Stimulated activated effector memory CD8-positive, alpha-beta T cell treated with anti-CD3 and anti-CD28 coated beads, Interleukin-12 subunit alpha, Interleukin-12 subunit beta, amount 100 ng/mL, for 72 hours (primary cell): ENCODE measurements at places on chromosomes 2 and 18.

- no peak for DNase-seq
These were observed 113.4 kb upstream of the PDE1A start for GRCh38 chr2:182540252-182540651.

DNA sequence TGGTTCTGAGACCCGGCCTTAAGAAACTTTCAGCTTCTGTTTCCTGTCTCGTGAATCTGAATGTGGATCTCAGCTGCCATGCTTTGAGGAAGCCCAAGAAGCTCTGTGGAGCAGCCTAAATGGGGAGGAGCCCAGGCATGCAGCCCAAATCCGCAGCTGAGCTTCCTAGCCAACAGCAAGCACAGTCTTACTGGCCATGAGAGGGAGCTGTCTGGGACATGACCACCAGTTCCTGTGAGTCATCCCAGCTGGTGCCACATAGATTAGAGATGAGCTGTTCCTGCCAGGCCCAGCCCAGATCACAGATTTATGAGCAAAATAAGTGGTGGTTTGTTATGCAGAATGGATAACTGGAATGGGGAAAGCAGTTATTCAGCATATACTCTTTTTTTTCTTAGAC, 224.4 kb upstream of the APCDD1 start:
- no peak for DNase-seq

GRCh38 chr2:25281941-25282340, 59.8 kb downstream of the DNMT3A start:
- no peak for DNase-seq

- DNase-seq = no peak
These were observed 132.2 kb upstream of the ZFP36L2 start for GRCh38 chr2:43358410-43359201.

DNA sequence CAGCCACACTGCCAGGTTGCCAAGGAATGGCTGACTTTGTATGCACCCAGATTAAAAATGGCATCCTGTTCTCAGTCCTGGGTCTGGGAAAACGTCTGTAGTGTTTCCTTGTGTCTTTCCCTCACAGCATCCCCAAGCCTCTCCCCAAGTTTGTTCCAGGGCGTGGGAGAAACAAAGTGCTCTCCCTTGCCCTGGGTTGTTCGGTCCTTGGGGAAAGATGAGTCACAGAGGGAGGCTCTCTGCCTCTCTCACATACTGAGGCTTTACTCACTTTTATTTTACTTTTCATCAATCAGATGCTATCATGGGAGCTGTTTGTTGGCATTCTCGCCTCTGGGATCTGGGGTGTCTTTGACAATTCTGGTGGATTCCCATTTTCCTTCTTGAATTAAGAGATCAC, 492.3 kb downstream of the XIRP2 start:
- no peak for DNase-seq

DNA sequence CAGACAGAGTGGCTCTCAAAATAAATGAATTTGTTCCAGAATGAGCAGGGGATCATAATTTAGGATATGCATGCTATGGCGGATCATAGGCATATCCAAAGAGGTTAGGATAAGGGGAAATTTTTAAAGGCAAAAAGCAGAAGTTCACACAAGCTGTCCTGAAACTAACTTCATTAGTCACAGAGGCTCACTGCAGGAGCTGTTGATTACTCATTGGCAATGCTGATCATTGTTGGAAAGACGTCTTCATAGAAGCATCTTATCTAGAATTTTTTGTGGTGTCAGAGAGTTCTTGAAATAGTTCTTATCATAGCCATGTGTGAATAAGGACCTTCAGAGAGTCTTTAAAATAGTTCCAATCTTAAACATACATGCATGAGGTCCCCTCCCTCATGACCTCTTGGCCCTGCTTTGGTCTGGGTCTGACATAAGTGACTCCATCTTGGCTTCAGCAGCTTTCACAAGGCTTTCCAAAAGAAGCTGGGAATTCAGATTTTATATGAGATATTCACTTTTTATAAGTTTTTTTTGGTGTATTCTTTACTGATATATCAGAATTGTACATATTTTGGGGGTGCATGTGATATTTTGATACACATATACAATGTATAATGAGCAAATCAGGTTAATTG, 7.5 kb upstream of the CCDC195 start:
- DNase-seq = no peak

GRCh38 chr2:156565066-156565710, 129.0 kb downstream of the GPD2 start:
- no peak for DNase-seq

- DNase-seq = no peak
These were observed 45.0 kb downstream of the NBEAL1 start for GRCh38 chr2:203059567-203060240.

DNA sequence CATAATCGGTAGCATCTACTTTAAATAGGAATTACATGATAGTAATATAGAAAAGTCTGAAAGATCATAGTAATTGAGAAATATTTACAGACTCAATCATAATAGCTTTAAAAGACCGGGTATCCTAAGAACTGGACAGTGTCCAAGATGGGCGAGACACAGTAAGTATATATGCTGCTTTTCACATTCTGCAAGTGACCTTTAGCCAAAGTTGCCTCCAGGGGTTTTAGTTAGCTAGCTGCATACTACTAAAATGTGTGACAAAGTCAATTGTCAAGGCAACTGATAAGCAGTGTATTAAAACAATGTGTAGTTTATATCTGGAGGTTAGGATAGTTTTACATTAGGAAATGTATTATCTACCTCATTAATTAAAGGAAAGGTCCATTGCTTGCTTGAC, 24.6 kb downstream of the CD302 start:
- DNase-seq = no peak
